ENCODE measurements at places on chromosomes 4 and X.

DNA sequence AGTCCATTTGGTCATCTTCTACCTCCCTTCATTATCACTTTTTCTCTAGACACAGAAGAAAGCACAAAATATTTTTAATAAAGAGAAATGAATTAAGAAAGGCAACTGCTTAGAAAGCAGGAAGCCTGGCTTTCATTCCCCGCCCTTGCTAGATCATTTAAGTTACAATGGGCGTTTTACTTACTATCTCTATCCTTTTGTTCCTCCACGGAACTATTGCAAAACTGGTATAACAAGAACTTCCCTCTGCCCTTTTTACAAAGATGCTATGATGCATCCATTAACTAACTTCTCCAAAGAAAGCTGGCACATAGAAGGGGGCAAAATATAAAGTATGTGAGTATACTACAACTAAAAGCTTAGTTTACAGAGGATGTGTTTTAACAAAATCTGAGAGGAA is 434.5 kb upstream of the FTHL17 start:
- DNase-seq: no peak

- no peak for DNase-seq
Measured at GRCh38 chr4:80321776-80322175, 13.8 kb upstream of the CFAP299 start.

GRCh38 chrX:10622197-10622596 is 1.8 kb upstream of the MID1 start:
- no peak for DNase-seq

DNA sequence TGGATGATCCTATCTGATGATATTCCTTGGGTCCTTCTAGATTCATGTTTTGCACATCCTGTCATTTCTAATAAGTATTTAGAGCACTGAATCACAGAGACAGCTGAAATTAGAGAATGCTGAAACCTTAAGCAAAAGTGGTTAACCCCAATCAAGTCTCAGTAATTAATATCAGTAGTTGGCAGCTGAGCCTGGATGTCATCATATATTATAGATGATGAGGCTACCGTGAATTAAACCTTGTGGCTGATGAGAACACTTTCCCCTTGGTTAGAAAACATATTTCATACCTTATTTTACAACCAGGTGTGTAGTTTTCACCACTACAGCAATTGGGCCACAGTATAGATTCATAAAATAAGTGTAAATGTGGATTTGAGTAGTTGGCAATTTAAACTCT is 499.0 kb downstream of the PDGFC start:
- DNase-seq: no peak

GRCh38 chr4:139734875-139735380 is 69.3 kb downstream of the MGST2 start:
- peak; percentile 94 for DNase-seq

DNA sequence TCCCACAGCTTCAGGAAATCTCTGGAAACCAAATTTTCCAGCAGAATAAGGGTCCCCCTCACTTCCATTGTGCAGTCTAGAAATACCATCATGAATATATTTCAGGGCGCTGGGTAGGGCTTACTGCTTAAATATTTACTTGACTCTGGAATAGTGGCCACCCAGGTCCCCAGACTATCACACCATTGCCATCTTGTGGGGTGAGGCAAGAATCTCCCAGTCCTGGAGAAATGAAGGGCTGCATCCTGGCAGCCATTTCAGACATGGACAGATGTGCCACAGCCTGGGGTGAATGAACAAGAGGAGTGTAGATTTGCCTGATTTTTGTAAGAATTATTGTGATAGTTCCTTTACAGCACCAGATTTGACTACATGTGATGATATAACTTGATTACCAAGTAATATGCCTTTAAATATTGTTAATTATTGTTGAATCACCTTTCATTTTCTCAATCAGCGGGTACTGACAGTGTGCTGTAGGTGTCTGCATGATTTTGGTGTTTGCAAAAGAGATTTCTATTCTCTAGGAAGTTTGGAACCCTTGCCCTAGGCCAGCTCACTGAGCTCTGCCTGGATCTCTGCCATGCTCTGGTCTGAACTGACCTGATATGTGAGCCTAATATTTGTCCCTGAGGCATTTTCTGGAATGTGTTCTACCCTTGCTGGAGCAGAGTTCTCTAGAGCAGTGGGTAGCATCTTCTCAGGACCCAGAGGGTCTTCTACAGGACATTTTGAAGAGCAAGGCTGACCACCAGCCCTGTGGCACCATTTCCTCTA is 183.4 kb downstream of the KIT start:
- DNase-seq: peak; percentile 71

DNA sequence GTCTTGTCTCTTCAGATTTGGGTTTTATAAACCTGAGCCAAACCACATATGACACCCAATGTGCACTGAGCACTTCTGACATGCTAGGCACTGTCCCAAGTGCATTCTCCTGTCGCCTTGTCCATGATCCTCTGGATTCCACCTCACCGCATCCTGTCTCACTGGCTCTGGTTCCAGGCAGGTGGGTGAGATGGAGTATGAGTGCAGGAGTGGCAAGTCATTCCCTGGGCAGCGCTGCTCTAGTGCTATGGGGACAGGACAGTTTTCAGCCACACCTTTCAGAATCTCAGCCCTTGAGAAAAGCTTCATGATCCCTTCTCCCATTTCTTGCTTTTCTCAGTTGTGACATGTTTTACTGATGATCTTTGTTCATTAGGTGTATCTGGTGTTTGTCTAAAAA is 66.4 kb downstream of the NSD2 start:
- DNase-seq: no peak

GRCh38 chrX:100363896-100364295 is 46.2 kb downstream of the PCDH19 start:
- no peak for DNase-seq

- DNase-seq: no peak
Measured at GRCh38 chr4:177487977-177488376, 45.7 kb upstream of the AGA start.

- DNase-seq: no peak
Measured at GRCh38 chr4:73727685-73728084, 12.7 kb upstream of the CXCL8 start.

GRCh38 chrX:97995834-97996233 is 1112.1 kb downstream of the RPA4 start:
- no peak for DNase-seq

Measured in AG20443 (cell line).